Left lung (tissue), 14 donors: ENCODE measurements at places on chromosomes 1 and 21. TPM values are rescaled to one million over a fixed set of nuclear protein-coding genes. Genes with fewer than 3 reads are reported as not detected.
A peak's percentile ranks its signal among the peaks of the same experiment; 100 is the strongest.

- DNase-seq: no peak
Observed at GRCh38 chr1:17355898-17356297, 16.1 kb upstream of the PADI6 start.

- peak; percentile 93 for DNase-seq
Observed at GRCh38 chr1:202034683-202035462, 24.5 kb downstream of the ELF3 start.

GRCh38 chr1:92707709-92708108 is 77.2 kb downstream of the EVI5 start:
- DNase-seq: no peak

- no peak for DNase-seq
Observed at GRCh38 chr1:12386130-12386529, 156.3 kb downstream of the VPS13D start.

GRCh38 chr1:2050793-2051682 is 827 bp downstream of the PRKCZ start:
- DNase-seq: peak; percentile 86

- no peak for DNase-seq
Observed at GRCh38 chr1:233998456-233998855, 94.0 kb downstream of the SLC35F3 start.

GRCh38 chr1:200880212-200880611 is 7.4 kb downstream of the GPR25 start:
- no peak for DNase-seq

DNA sequence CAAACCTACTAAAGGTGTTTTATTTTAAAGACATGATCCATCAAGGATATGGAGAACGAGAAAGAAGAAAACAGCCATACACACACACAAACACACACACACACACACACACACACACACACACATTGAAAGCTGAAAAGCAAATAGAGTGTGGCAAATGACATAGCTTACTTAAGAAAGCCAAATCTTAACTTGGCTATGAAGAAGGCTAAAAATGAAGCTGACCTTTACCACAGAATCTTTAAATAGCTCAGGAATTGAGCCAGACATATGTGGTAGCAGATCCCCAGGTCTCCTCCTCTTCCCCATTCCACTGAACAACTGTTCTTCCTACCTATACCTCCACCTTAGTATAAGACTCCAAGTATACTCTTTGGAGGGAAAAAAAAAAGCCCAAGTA is 185.6 kb downstream of the CLEC20A start:
- no peak for DNase-seq

DNA sequence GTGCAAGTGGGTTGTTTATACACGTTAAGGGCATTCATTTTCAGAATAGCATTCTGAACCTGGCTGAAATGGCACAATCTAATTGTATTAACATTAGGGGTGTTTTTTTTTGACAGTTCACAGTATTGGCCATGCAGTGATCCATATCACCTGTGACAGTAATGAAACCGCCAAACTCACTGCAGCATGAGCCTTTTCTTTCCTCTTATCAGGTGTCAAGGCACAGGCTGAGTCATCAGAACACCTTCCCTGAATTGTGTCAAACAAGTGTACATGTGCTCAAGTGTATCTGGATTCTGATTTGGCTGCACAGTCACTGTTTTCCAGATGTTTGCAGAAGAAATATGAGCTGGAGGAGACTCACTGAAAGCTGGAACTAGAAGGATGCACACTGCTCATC is 47.7 kb upstream of the C8B start:
- DNase-seq: no peak

- peak; percentile 53 for DNase-seq
Observed at GRCh38 chr1:31985430-31985829, 28.2 kb upstream of the KHDRBS1 start.

DNA sequence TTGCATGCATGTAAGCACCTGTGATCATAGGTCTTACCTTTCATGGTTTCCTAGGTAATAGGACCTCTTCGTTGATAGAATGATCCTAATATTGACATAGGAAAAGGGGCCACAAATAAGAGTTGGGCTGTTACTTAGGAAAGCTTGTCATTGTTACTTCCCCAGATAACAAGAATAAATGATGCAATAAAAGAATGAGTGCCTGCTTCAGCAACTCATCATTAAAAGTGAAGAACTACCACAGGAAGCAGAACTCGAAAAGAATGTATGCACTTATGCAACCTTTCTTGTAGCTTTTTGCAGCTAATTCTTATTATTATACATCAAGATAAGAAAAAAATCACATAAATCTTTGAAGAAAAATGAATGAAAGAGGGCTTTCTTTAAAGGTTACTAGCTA is 548.6 kb downstream of the LTN1 start:
- DNase-seq: no peak

GRCh38 chr1:43418858-43419257 is 29.2 kb downstream of the SZT2 start:
- no peak for DNase-seq

- no peak for DNase-seq
Observed at GRCh38 chr1:162498496-162498810, 835 bp downstream of the UHMK1 start.

DNA sequence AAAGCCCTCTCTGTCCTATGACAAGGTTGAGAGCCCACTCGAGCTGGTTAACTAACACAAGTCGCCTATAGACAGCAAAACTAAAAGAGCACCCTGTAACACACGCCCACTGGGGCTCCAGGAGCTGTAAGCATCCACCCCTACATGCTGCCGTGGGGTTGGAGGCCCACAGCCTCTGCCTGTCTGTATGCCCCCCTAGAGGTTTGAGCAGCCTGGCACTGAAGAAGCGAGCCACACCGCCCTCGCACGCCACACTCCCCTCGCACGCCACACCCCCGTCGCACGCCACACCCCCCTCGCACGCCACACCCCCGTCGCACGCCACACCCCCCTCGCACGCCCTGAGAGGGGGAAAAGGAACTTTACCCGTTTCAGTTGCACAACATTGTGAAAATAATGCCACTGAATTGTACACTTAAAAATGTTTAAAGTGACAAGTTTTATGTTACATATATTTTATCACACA is 13.2 kb upstream of the HMGCL start:
- DNase-seq: peak; percentile 63

DNA sequence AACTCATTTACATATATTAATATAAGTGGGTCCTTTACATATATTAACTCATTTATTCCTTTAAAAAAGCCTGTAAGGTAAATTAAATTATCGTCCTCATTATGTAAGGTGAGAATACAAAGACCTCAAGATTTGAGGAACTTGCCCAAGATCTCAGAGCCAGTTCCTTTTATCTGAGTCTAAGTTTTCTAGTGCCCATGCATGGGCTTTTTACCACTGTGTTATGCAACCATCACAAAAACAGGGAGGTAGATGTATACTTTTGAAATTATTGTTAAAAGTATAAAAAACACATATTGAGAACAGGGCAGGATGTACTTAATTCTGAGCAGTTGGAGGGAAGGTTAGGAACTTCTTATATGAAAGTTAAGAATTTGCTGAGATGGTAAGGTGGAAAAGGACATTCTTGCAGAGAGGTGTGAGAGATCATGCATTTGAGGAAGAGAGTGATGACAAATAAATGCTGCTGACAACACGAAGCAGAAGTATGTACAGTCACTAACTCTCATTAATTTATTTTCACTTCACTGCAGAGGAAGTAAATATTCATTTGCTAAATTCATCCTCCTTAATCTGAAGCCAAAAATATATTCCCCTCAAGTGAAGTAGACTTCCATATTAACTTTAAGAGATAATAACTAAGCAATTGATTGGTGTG is 28.9 kb upstream of the LYPLAL1 start:
- DNase-seq: no peak

GRCh38 chr1:205291596-205291995 is 29.9 kb downstream of the NUAK2 start:
- no peak for DNase-seq

DNA sequence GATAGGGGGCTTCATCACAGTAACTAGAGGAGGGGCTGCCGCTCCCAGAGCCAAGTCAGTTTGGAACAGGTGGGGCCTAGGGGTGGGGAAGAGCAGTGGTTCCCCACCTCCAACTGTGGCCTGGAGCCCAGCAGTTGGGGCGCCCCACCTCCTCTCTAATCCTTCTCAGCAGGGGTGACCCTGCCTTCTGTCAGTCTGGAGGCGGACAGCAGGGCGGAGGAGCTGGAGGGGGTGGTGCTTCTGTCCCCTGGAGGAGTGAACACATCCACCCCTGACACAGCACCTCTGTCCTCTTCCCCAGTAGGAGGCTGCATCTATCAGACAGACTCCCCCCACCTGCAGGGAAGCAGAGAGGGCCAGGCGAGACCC is 73.8 kb downstream of the MRPL37 start:
- peak; percentile 60 for DNase-seq

DNA sequence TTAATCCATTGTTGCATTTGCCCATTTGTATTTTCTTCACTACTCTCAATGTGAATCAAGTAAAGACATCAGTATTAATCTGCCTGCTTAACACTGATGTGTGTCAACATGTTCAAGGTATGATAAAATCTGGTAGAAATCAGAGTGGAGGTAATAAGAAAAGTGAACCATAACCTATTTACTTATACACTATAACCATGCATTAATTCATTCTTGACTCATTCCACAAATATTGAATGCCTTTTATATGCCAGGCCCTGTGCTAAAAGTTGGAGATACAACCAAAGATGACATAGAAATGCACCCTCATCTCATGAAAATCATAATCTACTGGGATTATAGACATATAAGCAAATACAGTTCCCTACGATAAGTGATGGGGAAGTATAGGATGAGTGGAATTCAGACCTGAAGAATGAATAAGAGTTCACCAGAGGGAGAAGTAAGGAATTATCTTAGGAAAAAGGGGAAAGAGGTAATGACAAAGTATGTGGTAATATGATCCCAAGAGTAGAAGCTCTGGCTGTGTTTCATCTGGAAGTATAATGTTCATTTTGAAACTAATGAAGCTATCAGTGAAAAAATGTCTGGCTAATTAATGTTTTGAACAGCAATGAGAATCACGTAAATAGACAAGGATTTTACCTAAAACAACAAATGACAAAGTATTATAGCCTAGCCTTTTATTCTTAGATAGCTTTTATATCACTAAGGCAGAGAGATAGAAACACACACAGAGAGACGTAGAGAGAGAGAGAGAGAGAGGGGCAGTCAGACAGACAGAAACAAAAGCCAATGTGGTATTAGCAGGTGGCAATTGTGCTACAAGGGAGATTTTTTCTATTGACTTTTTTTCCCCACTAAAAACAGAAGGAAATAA is 7.0 kb upstream of the RWDD3 start:
- DNase-seq: no peak

- DNase-seq: no peak
Observed at GRCh38 chr1:114292194-114292593, 138.5 kb upstream of the SYT6 start.

GRCh38 chr1:239587066-239587465 is 200.7 kb downstream of the CHRM3 start:
- DNase-seq: no peak

- no peak for DNase-seq
Observed at GRCh38 chr21:29394051-29394450, 95.3 kb downstream of the BACH1 start.

DNA sequence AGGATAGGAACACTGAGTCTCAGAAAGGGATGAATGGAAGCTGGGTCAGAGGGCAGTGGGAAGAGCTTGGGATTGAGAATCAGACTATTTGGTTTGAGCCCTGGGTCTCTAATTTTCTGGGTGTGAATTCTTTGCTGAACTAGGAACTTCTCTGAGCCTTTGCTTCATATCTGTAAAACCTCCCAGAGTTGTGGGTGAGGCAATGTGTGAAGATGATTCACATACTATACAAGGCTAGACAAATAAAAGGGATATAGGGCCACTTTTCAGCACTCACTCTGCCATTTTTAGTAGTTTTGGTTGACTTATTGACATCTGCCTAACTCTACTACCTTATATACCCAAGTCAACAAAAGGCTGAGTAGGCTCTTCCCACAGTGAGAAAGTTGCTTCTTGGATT is 77.7 kb upstream of the JUN start:
- no peak for DNase-seq

GRCh38 chr1:61098333-61098732 is 16.0 kb downstream of the NFIA start:
- DNase-seq: no peak

DNA sequence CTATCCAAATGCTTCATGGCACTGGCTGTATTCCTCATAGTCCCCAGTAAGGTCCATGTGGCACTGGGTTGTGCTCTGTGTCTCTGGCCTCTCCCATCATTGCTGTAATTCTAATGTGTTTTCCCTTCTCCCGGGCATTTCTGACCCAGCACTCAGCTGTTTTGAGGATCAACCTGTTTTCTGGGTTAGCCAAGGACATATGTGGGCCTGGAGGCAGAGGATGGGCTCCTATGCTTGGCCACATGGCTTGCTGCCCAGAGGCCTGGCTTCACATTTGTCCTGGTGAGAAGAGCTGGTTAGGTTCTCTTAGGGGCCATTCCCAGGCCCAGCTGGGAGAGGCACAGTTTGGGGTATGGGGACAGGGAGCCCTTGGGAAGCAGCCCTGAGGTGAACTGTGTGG is 103.1 kb downstream of the FAM78B start:
- DNase-seq: no peak

DNA sequence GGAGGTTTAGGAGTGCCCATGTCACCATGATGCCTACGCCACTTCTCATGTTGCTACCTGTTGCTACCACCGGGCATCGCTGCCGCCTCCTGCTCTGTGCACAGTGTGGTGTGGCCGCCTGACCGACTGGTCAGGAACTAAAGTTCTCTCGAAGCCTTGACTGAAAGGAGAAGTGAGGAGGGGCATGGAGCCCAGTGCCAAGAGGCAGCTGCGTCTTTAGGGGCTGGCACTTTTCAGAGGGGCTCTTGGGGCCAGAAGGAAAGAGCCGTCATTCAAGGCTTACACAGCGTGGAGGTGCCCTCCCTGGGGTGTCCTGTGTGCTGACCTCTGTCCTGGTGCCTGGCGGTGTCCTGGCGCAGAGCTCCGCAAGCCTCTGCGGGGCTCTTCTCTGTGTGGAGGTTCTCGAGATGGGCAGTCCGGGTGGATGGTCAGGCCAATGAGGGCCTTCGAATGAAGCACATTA is 57.2 kb downstream of the ADARB1 start:
- DNase-seq: no peak

DNA sequence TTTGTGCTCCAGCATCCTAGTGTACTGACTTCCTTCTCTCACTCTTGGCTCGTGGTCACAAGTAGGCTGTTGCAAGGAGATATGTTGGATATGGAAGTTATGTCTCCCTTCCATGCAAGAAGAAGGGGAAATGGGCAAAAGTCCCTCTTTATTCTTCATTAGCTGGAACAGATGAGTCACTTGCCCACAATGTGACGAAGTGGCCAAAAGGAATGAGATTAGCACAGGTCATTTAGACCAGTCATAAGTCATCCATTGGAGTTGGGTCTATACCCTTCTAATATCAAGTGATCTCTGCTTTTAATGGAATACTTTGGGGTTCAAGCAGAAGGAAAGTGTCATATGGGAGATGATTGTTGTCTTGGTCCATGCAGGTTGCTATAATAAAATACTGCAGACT is 91.2 kb upstream of the NGF start:
- DNase-seq: no peak

GRCh38 chr1:112383759-112384370 is 12.1 kb upstream of the CTTNBP2NL start:
- no peak for DNase-seq

FGGY gene
- polyA plus RNA-seq: 14.5 TPM

FCRL5 gene
- polyA plus RNA-seq: 0.08 TPM

C1QA gene
- polyA plus RNA-seq: 23.4 TPM

GNPAT gene
- 89.1 TPM for polyA plus RNA-seq

RPF1 gene
- polyA plus RNA-seq: 39.6 TPM

MR1 gene
- polyA plus RNA-seq: 7.2 TPM

EFNA1 gene
- 105 TPM for polyA plus RNA-seq

UMODL1 gene
- 0.69 TPM for polyA plus RNA-seq
